ENCODE measurements at places on chromosomes 2 and 18.

DNA sequence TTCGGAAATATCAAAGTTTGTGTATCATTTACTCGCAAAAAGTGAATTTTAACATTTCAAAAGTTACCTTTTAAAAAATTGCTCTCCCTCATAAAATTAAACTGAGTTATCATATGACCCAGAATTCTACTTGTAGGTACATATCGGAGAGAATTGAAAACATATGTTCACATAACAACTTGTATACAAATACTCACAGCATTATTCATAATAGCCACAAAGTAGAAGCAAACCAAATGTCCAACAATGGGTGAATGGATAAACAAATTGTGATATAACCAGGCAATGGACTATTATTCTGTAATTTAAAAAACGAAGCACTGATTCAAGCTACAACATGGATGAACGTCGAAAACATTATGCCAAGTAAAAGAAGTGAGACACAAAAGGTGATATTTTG, 412.0 kb upstream of the TCF4 start:
- DNase-seq = no peak

- DNase-seq = no peak
These were observed 63.8 kb upstream of the DARS1 start for GRCh38 chr2:136049011-136049742.

- DNase-seq = no peak
These were observed 318.8 kb upstream of the REV1 start for GRCh38 chr2:99808361-99809200.

GRCh38 chr2:195722075-195722474, 65.0 kb downstream of the SLC39A10 start:
- no peak for DNase-seq

- no peak for DNase-seq
These were observed 329.3 kb downstream of the ETAA1 start for GRCh38 chr2:67726416-67726815.

GRCh38 chr2:138648606-138649005, 131.6 kb downstream of the NXPH2 start:
- DNase-seq = no peak

DNA sequence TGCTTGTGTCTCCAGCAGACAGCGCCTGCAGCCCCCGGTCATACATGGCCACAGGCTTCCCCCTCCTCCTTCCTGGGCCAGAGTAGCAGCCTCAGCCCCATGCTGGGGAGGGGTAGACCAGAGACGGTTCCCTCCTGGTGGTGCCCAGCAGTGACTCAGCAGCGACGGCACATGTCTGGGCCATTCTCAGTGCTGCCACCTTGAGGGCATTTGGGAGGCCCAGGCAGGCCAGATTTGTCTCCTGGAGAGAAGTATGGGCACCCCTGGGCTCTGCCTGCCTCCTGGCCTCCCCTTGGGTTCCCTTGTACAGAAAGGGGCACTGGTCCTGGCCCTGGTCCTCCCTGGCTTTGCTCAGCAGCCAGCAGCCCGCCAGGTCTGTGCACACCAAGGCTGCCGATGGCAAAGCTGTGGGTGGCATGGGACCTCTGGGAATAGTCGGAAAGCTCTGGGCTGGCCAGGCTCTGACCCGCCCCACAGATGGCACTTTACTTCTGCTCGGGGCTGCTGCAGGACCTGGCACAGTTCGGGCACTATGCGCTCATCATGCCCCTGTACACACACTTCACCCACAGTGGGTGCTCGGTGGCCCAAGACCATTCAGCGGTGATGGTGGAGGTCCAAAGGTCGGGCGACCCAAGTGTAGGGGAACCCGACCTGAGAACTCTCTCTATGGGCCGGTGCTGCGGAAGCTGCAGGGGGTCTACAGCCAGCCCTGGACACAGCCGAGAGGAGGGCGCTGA, 11.4 kb upstream of the ALPI start:
- peak; percentile 56 for DNase-seq

DNA sequence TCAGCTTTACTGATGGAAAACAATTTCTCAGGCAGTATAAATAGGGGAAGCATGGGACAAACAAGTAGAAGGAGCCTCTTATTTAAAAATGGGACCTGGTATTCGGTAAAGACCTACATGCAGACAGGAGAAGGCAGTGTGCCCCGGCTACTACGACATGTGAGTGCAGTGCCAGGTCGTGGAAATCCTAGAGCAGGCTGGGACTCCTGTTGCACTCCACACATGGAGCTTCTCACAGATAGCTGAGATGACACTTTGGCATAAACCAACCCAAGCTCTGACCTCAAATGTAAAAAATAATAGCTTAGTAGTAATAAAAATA, 885 bp upstream of the DSEL start:
- no peak for DNase-seq

Measured in hematopoietic multipotent progenitor cell treated with erythropoietin and hydrocortisone succinate and interleukin-3 and kit ligand, for 15 days (in vitro differentiated cells).